ENCODE measurements at places on chromosomes 6 and 20.

GRCh38 chr6:139779988-139780774 lies 405.7 kb upstream of the CITED2 start:
- no peak for DNase-seq

DNA sequence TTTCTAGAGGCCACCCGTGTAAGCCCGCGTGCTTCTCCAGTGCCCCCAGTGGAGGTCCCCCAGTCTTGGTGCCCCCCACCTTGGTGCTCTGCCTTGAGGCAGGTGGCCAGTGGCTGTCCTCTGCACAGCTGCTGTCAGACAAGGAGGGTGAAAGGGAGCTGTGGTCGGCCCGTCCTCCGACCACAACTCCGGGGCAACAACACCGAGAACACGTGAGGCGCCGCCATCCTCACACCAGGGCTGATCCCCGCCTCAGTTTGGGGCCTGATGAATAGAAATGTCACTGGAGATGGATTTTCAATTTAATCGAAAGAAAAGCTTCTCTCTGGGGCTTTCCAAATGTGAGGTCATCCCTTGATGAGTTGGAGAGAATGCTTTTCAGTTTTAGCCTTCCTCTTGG lies 304.6 kb downstream of the CDH4 start:
- DNase-seq = no peak

- DNase-seq = no peak
These were observed 29.0 kb downstream of the NCOA7 start for GRCh38 chr6:125819535-125820326.

DNA sequence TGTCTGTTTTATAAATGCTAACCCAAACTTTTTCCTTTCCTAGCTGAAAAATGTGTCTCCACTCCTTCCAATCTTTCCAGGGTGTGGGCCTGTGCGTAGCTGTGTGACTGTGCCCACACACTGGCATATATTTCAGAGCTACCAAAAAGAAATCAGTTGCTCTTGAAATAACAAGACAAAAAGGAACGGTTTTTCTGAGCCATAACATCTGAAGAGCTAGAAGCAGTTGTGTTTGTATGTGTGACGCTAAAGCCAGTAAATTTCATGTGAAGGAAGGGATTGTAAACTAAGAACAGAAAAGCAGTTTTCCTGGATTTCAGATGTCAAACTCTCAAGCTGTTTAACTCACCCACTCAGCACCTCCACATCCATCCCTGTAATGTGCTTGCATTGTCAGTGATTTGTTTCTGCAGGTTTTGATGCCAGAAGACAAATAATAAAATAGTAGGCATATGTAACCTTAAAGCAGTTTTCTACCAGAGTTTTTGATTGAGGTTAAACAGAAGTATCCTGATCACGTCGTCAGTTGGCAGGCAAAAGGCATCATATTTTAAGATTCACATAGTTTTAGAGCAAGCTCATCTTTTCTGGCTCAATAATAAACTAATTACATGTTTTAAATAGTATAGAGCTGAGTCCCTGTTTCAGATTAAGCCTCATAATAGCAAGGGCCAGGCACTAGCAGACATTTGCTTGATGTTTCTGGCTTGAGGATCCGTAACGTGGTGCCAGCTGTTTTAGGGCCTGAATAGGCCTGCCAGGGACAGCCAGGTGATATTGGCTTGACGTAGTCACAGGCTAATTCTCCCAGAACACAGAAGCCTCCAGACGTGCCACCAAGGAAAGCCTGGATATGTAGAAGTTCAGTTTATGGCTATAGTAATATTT lies 90.9 kb downstream of the FOXO3 start:
- DNase-seq = peak; percentile 94

All from fibroblast of skin of right quadriceps (primary cell).